Osteoblast (primary cell): ENCODE measurements at places on chromosomes 4 and X. TPM values are rescaled to one million over a fixed set of nuclear protein-coding genes. Genes with fewer than 3 reads are reported as not detected.

Gene ANK2
- 68.4 and 79.6 TPM in 2 replicates for total RNA-seq

Gene TLR1
- 2.4 and 3.3 TPM in 2 replicates for total RNA-seq

Gene NKAP
- 4.3 and 4.7 TPM in 2 replicates for total RNA-seq

Gene GATA1
- total RNA-seq: not detected in 2 replicates

Gene ARMCX6
- 31.8 and 35.1 TPM in 2 replicates for total RNA-seq

- peaks cover 9% of the 10 kb centered on the region for H3K4me1 ChIP-seq
- peak; percentile 82 for DNase-seq
- H3K36me3 ChIP-seq: no peaks in the 10 kb centered on the region
- peak overlapping the region; percentile 68 for H3K27ac ChIP-seq
Observed at GRCh38 chr4:127781300-127782024, 660 bp upstream of the HSPA4L start.

DNA sequence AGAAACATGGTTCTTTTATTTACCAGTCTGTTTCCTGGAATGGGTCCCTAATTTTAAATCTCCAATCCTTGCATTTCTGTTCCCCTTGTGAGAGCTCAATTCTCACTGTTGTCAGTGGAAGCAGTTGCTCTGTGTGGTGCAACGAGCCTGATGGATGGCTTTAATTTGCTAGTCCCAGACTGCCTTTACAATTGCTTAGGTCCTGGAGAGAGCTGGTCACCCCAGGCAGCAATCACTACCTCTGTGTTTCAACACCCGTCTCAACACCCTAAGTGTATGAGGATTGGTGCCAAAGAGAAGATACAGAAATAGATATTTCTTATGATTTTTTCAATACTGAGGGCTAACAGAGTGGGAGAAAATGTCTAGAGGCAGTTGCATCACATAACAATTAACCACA lies 873.8 kb downstream of the GLUD2 start:
- DNase-seq: no peak
- no peaks in the 10 kb centered on the region for H3K27me3 ChIP-seq
- no peaks in the 10 kb centered on the region for H3K36me3 ChIP-seq
- no peaks in the 10 kb centered on the region for H3K4me1 ChIP-seq

GRCh38 chrX:85941275-85941674 lies 106.1 kb downstream of the CHM start:
- no peaks in the 10 kb centered on the region for H3K27me3 ChIP-seq
- no peak for DNase-seq
- no peaks in the 10 kb centered on the region for H3K36me3 ChIP-seq

DNA sequence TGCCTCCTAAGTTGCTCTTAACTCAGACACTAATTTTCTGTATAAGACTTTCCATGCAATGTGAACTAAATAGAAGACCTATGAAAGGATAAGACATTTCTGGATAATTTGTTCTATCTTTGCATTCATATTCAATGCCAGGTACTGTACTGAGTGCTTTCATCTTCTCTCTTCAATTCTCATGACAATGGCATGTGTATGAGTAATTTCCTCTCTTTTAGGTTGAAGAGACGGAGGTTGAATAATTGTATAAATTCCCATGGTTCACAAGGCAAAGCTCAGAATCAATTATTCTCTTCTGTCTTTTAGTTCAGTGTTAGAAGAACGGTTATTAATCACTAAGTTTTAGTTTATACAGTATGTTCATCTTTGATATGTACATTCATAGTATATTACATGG lies 29.3 kb upstream of the CFAP299 start:
- H3K36me3 ChIP-seq: peaks cover 13% of the 10 kb centered on the region
- no peak for DNase-seq
- H3K27ac ChIP-seq: peak overlapping the region; percentile 83
- peaks cover 61% of the 10 kb centered on the region for H3K4me1 ChIP-seq
- H3K4me3 ChIP-seq: no peak overlapping the region

DNA sequence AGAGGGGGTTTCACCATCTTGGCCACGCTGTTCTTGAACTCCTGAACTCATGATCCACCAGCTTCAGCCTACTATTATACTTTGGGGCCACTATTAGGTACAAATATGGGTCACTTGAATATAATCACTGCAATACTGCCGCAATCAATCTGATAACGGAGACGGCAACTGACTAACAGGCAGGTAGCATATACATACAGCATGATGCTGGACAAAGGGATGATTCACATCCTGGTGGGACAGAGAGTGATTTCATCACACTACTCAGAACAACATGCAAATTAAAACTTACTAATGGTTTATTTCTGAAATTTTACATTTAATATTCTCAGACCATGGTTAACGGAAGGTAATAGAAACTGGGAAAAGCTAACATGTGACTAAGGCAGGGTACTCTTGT lies 10.9 kb downstream of the LRBA start:
- H3K4me1 ChIP-seq: no peaks in the 10 kb centered on the region
- H3K27ac ChIP-seq: no peak overlapping the region
- no peak for DNase-seq
- no peaks in the 10 kb centered on the region for H3K27me3 ChIP-seq

GRCh38 chrX:38804682-38805431 lies 3.6 kb downstream of the MID1IP1 start:
- peak; percentile 52 for DNase-seq
- H3K27ac ChIP-seq: peak overlapping the region; percentile 65
- H3K36me3 ChIP-seq: no peaks in the 10 kb centered on the region
- H3K27me3 ChIP-seq: peaks cover 2% of the 10 kb centered on the region

GRCh38 chrX:45540181-45540580 lies 339.5 kb upstream of the DIPK2B start:
- H3K27ac ChIP-seq: no peak overlapping the region
- H3K36me3 ChIP-seq: no peaks in the 10 kb centered on the region
- peaks cover 13% of the 10 kb centered on the region for H3K27me3 ChIP-seq
- H3K4me3 ChIP-seq: no peak overlapping the region
- no peaks in the 10 kb centered on the region for H3K4me1 ChIP-seq

GRCh38 chr4:13531625-13531998 lies 12.7 kb downstream of the NKX3-2 start:
- H3K27ac ChIP-seq: no peak overlapping the region
- H3K27me3 ChIP-seq: peaks cover 49% of the 10 kb centered on the region
- no peak for DNase-seq
- no peaks in the 10 kb centered on the region for H3K4me1 ChIP-seq
- H3K4me3 ChIP-seq: no peak overlapping the region
